ENCODE measurements at places on chromosomes 1 and 21.

- no peak for DNase-seq
These were observed 101.6 kb upstream of the HMGB4 start for GRCh38 chr1:33762109-33762830.

- DNase-seq: no peak
These were observed 47.6 kb downstream of the PIK3R3 start for GRCh38 chr1:46084553-46085451.

DNA sequence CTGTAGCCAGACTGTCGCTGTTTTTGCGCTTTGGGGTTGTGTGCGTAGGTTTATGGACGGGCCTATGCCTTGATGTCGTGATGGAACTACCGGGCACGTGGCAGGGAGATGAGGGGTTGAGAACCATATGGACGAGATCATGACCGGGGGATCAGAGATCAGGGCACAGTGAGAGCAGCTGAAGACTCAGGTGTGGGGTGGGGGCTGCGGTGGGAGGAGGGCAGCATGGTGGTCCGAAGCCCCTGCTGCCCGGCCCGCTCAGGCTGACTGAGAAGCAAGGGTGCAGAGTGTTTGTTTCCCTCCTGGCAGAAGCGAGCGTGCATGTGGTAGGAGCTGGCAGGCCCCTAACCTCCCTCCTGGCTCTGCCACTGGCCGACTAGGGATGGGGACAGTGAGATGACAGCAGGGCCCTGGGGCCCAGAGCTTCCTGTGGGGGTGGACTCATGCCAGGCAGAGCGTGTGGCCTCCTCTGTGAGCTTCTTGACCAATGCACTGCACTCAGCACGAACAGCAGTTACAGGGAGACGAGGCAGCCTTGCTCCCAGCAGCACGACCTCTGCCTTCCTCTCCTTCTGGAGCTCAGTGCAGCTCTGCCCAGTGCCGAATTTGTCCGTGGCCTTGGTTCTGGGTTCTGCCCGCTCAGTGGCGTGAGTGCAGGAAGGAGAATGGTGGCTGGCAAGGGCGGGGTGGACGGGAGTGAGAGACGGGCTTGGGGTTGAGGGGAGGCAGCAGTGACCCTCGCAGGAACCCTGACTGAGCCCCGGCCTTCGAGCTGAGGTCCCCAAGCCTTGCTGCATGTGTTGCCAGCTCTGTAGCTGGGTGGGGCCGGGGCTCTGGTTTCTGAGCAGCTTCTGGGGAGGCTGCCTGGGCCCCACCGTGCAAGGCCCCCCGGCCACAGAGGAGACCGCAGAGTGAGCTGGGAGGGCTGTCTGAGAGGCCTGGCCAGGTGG lies 22.2 kb upstream of the LRRC3 start:
- DNase-seq: no peak

GRCh38 chr21:32412162-32413014 lies at the start of gene EVA1C:
Gene EVA1C, plus strand, starts transcription at chr21:32412706. Its CDS starts 148 bp downstream, at chr21:32412854.
- DNase-seq: no peak

- DNase-seq: no peak
These were observed 147.9 kb upstream of the VANGL1 start for GRCh38 chr1:115493834-115494233.

DNA sequence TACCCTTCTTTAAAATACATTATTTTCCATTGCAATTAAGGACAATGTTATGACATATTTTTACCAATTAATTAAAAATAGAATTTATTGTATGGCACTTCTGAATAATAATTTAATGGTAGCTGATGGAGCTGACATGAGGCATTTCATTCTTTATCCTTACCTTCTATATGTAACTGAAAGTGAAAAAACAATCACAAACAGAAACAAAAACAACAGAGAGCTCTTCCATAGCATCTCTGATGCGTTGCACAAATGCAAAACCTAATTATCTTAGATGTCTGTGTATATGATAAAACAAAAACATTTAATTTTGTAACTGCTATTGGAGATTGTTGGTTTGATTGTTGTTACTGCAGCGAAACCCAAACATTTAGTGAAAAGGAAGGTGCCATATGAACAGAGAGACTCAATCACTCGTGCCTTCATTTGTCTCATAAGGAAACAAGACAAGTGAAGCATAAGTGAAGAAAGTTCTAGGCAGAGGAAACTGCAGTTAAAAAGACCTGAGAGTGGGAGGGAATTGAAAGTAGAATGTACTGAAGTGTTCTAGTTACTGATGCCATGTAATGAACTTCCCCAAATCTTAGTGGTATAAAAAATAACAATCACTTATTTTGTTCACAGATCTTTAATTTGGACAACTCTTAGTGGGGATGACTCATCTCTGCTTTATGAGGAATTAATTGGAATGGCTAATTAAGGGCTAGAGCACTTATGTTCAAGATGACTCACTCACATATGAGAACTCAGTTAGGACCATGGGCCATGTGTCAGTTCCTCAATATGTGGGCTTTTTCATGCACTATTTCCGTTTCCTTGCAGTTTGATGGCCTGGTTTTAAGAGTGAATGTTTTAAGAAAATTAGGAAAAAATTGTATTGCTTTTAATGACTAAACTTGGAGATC lies 245.0 kb upstream of the OLFM3 start:
- no peak for DNase-seq

GRCh38 chr1:26607186-26607585 lies 77.6 kb downstream of the RPS6KA1 start:
- no peak for DNase-seq

DNA sequence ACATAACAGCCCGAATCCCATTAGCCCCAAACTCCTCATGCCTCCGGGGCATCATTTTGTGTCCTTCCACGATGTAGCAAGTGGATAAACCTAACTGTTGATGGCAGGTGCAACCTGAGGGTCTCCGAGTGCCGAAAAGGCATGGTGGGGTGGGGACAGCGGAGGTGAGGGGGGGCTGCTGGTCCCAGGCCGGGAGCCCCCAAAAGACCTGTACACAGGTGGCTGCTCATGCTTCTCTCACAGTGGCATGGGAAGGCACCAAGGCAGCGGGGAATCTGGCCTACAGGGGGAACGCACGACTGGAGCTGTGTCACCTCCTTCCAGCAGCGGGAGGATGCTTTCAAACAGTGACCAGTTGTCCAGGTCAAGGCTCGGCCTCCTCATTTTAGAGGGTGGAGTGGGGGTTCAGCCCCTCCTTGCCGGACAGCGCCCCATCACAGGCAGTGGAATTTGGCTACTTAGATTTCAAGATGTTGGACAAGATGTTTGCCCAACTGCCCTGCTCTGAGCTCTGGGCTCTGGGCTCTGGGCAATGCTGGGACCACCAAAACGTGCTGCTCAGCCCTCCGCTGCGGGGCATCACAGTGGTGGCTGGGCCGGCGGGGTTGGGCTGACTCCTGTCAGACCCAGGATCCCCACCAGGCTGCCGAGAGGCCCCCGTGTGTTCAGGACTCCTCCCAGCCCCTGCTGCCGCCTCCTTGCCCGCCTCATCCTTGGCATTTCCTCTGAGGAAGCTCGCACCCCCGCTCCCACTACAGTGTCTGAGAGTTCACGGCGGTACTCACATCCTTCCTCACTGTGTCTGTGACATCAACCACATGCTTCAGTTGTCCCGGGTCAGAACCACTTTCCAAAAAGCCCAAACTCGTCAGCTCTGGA lies 7.6 kb downstream of the DNMT3L start:
- no peak for DNase-seq

- DNase-seq: peak; percentile 69
These were observed 96.9 kb downstream of the LPAR3 start for GRCh38 chr1:84795966-84796600.

DNA sequence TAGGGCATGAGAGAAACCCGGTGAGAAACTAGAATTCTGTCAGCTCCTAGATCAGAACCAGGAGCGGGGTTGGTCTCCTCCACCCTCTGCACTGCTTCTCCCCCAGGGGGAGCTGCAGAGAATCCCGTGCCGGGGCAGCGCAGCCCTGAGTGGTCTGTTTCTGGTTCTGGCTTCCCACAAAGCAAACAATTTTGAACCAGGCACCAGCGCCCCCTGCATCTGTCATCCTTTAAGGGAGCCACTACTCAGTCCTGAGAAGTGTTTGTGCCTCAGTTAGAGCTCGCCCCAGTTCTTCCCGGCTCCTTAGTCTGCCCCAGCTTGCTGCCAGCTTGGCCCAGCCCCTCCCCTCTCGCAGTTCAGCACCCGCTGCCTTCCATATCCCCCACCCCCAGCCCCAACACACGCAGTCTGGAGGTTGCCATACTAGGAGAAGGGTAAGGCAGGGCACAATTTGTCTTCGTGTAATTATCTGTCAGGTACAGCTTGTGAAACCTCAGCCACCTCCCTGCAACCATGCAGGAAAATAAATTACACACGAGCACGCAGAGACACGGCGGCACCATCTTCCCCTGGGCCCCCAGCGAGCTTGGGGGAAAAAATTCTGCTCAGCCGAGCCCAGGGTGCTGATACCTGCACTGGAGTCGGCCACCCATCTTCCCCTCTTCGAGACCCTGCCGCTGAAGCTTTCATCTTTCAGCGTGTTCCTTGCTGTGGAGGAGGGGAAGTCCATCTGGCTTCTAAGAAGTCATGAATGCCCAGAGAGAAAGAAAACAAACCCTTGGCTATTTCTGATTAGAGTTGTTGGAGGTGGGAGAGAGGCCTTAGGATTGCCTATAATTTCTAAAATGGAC lies 62.6 kb upstream of the CD1D start:
- DNase-seq: no peak

DNA sequence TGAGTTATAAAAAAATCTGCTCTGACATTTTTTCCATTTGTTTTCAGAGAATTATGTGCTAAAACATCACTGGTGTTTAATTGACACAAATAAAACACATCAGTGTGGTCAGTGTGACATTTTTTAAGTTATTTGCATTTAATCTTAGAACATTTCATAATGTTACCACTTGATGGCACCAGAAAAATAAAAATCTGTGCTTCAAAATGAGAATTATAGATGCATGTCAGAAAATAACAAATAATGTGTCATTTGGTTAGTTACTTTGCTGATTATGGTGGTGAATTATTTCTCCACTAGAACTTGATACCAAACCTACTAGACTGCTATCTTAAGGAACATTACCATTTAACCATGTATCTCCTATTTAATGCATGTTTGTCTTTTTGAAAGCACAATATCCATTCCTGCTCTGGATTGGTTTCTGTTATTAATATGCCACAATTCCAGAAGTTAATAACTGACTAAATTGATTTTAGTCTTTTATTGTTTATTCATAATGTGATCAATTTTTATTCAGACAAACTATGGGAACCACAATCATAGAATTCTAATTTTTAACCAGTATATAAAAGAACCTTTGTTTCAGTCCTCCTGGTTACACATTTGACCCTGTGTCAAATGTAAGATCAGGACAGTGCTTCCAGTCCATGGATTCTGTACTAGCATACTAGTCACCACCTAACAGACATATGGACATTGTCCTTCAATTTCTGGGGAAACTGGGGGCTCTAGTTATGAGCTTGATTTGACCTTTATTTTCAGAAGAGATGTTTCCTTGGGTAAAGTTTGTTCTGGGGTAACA lies 81.0 kb downstream of the RPS6KC1 start:
- no peak for DNase-seq

- no peak for DNase-seq
These were observed 595 bp downstream of the GABRD start for GRCh38 chr1:2019571-2020309.

DNA sequence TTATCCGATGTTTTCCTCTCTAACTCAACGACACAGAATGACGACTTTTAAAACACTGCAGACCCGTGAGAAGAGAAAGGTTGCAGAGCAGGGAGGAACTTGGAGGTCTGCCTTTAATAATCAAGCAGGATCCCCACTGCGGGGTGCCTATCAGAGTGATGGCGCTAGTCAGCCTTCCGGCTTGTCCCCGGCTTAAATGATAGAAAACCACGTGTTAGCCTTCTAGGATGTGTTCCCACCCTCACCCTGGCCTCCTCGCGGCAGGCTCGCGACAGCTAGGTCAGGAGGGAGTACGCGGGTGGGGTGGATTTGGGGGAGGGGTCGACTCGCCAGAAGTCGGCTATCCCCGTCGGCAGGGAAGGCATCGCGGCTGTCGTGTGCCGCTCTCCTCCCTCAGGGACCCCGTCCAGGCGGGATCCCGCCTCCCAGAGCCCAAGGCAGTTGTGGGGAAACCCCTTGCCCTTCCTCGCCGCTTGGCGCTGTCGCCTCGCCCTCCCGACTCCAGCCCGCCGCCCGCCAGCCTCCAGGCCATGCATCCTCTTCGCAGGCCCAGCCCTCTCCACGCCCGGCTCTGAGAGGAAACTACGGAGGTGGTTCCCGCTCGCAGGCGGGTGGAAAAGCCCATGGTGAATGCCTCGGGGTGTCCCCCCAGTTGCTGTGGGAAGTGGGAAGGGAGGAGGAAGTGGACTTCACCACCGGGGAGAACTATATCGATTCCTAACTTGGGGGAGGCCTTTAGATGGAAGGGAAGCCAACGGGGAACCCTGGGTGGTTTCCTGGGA lies 1.1 kb upstream of the SMG7 start:
- peak; percentile 78 for DNase-seq

DNA sequence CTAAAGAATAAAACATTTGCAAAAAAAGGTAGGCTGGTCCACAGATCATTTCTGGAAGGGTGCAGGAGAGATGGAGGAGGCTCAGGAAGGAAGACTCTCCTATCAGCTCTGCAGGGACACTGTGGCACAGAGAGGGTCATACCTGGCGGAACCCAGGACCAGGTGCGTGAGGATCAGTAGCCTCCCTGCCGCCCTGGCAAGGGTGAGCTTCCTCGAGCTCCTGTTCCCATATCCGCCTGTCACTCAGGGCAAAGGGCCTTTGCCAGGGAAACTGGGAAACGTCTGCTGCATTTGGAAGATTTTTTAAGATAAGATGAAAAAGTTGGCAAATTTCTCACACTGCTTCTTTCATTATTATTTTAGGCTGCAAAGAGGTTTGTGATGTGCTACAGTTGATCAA lies 112.1 kb upstream of the TIAM1 start:
- DNase-seq: no peak

DNA sequence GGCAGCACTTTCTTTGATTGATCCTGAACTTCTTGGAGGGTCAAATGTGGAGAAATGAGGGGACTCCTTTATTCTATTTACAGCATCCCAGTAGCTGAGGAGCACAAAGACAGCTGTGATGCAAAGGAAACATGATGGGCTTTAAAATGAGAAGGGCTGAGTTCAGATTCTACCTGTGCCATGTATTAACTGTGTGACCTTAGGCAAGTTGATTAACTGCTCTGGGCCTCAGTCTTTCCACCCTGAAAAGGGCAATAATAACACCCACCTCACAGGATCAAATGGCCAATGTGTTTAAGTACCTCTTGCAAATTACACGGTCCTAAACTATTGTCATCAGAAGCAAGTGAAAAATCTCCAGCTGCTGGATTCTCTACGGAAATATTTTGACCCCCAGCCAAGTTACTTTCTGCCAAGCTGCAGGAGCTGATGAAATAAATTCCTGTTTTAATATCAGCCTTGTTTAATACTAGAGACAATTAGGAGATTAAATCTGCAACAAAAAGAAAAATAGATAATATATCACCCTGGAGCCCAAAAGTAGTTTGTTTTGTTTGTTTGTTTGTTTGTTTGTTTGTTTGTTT lies 15.7 kb downstream of the TMEM81 start:
- DNase-seq: no peak

Measured in RCC 7860 (cell line).